Renal cortical epithelial cell (primary cell): ENCODE measurements at places on chromosomes 4 and X.

- DNase-seq = no peak
Measured at GRCh38 chr4:129900430-129900953, 804.5 kb downstream of the C4orf33 start.

GRCh38 chrX:130789793-130790192 is 113.2 kb downstream of the ENOX2 start:
- DNase-seq = no peak

DNA sequence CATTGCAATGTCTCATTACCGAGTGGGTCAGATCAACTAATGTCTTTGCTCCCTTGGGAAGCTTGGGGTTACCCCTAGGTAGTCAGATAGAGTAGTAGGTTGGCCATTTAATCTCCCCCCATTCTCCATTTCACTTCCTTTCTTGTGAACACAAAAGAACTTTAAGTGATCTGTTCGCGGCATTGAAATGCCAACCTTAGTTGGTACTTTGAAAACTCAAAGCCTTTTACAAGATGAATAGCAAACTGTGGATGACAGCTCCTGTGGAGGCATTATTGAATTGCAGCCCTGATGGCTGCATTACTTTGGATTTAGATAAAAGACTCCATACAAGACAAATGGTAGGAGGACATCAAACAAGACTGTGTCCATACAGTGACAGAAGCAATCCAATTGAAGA is 469.1 kb downstream of the GBA3 start:
- no peak for DNase-seq

DNA sequence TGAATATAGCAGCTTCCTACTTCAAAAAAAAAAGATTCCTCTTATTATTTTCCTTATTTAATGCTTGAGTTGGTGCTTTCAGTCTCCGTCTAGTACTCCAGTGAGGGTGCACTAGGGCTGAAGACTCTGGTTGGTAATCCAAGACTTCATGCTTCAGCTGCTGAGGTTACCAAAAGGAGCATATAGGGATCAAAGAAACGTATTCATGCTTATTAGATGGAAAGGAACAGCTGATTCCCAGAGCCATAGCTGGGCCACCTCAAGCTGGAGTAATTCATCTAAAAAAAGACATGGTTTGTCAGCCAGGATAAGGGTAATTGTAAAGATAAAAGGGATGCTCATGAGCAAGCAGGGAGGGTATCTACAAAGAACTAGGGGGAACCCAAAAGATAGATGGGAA is 131.7 kb upstream of the FAM47B start:
- DNase-seq = no peak

- peak; percentile 76 for DNase-seq
Measured at GRCh38 chrX:10039821-10040793, 72.9 kb downstream of the CLDN34 start.

DNA sequence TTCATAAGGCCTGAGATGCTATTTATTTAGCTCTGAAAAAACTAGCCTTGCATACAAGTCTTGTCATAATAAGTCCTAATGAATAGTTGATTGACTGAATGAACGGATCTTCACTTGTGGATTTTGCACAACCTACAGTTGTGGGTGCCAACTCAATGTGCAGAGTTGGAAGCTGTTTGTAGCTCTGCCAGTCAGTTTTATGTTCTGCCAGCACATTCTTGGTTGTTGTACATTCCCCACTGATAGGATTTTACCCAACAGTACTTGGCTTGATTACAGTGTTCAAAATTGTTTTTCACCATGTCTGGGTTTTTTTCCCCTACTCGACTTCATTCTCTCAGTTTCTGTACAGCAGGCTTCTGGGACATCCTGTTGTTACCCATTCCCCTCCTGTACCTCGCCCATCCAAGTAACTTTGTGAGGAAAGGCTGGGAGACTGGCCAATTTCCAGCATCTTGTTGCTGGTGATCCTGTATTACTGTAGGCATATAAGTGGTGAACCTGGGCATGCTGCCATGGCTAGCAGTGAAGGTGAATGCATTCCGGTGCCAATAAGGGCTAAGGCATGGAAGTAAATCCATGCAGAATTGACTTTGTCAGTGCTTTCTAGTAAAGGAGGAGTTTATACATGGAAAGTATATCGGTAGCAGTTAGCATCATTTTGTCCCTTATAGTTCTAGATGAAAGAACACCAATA is 22.8 kb downstream of the IL1RAPL1 start:
- DNase-seq = peak; percentile 8

DNA sequence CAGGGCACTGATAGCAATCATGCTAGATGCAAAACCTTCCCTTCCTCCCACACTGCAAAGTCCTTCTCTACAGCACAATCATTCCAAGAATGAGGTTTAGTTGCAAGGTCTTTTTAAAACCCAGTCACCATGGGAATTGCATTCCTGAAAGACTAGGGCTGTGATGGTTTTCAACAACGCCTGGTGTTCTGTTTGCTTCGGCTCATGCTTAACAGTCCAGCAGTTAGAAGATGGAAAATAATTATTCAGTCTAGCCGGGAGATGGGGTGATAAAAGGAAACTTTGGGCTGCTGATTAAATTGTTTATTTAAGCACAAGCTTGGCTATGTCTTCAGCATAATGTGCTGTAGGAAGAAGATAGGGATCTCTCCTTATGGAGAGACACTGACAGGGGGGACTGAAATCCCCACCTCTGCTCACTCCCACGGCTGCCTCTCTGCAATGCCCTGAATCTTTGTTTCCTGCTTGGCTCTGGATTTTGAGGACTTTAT is 211.4 kb downstream of the MID1IP1 start:
- DNase-seq = peak; percentile 28

DNA sequence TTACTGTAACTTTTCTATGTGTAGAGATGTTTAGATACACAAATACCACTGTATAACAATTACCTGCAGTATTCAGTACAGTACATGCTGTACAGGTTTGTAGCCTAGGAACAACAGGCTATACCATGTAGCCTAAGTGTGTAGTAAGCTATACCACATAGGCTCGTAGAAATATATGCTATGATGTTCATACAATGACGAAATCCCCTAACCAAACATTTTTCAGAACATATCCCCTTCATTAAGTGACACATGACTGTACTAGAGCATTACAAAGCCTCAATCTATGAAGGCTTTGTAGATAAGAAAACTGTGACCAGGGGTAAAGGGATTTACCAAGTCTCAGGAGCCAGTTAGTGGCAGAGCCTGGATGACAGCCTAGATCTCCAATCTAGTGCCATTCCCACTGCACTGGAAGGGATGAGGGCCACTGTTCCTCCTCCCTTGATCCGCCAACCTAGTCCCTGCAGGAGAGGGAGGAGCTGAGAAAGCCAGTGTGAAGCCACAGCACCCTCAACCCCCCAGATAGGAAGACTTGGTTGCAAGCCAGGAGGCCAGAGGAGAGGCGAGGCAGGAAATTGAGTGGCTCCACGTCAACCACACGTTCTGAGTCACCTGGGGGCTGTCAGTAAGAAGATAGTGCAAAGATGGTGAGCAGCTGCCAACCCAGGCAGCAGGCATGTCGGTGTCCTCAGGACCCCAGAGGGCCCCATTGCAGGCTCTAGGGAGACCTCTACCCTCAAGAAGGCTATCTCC is 227.7 kb downstream of the BCOR start:
- peak; percentile 47 for DNase-seq

DNA sequence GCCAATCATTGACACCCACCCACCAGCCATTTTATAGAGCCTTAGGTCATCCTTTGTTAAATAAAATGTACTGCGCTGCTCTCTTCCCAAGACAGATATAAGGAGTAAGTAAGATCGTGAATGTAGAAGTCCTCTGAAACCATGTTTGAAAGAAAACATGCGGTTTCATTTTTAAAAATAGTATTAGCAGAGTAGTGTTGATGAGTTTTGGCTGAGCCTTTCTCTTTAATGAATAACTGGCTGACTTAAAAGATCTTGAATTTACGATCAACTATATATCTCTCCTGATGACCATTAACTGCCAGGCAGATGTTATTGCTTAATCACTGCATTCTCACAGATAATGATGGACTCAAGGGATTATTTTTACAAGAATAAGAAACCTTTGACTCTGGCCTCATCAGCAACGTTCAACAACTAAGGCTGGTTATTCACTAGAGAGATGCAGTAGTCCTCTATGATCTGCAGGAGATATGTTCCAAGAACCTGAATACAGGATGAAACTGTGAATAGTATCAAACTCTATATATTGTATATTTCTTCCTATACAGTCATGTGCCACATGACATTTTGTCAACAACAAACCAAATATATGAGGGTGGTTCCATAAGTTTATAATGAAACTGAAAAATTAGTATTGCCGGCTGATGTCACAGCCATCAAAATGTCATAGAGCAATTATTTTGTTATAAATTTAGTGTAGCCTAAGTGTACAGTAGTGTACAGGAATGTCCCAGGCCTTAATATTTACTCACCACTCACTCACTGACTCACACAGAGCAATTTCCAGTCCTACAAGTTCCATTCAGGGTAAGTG is 80.8 kb downstream of the FAM13A start:
- no peak for DNase-seq

DNA sequence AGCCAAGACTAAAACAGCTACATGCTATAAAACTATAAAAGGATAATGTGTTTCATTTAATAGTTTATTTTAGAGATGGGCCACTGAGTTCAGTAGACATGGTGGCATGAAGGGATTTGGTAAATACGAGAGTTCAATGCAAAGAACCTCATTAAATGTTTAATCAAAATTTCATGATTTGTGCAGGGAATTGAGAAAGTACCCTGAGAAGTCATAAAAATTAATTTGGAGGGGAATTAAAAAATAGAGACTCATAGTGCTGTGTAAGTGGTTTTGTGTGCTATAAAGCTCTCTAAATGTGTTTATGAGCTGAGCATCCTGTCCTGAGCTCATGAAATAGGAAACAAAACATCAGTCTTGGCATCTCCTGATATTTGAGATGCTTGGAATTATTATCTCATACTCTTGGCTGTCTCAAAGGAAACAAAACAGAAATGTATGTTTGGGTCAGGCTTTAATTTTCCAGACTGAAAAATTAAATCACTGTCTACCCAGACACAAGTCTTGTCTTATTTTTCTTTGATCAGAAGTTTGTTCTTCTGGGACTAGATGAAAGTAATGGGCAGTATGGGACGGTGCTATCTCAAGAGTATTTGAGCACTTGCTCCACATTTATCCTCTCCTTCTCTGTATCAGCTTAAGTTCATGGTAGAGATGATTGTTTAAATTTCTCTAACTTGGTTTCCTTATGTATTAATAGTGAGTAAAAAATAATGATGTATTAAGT is 38.0 kb upstream of the EMCN start:
- no peak for DNase-seq

- DNase-seq = peak; percentile 22
Measured at GRCh38 chr4:113674251-113674650, 87.3 kb downstream of the CAMK2D start.

DNA sequence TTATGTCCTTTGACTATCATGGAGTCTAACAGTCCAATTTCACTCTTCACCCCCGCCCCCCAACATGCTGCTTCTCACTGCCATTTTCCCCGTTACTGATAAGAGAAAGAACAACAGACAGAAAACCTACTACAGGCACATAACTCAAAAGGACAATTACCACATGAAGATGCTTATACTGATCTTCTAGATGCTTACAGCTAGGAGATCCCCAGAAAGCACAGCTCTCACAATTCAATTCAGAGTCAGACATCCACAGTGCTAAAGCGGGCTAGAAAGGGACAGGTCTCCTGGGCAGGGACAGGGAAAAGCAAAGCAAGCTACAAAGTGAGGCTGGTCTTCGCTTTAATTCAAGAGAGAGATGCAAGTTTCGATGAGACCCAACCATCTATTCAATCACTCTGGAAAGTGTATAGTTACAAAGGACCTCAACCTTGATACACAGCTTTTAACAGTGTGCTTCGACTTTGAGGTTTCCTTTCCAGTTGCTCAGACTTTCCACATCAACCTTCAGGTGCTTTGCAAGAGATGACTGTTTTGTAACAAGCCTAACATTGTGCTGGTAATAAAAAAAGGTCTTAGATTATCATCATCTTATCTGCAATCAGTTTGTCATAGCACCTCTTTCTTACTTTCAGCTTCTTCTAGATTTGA is 60.9 kb downstream of the LEF1 start:
- no peak for DNase-seq

GRCh38 chr4:110005461-110006056 is 92.9 kb downstream of the EGF start:
- DNase-seq = peak; percentile 81

DNA sequence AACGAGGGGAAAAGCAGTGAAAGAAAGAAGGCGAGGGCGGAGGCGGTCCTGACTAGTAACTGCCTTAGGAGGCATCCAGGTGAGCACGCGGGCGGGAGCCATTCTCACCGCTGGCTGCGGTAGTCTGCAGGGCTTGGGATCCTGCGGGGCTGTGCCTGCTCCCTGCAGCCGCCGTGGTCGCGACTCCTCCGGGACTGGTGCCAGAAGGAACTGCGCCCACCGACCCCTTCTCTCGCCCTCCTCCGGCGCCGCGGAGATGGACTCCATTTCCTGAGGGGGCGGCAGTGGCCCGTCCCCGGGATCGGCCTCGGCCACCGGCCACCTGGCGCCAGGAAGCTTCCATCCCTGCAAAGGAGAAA is 543 bp downstream of the NFXL1 start:
- no peak for DNase-seq

- peak; percentile 86 for DNase-seq
Measured at GRCh38 chr4:85762529-85762871, 287.6 kb downstream of the ARHGAP24 start.

DNA sequence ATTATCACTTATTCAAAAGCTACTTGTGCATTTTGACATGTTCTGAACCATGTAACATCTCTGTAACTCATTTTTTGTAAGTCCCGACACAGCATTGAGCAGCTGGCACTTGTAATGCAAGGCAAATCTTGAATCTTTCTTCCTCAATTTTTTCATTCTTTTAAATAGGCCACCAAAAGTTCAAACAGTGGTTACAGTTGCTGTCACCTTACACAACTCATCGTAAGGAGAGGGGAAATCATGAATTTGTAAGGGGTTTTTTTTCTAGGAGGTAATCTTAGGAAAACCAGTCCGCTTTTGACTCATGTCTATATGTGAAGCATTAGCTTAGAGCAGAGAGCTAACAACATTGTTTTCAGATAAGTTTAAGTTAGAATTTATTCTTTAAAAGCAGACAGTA is 124.5 kb downstream of the PDLIM5 start:
- no peak for DNase-seq

DNA sequence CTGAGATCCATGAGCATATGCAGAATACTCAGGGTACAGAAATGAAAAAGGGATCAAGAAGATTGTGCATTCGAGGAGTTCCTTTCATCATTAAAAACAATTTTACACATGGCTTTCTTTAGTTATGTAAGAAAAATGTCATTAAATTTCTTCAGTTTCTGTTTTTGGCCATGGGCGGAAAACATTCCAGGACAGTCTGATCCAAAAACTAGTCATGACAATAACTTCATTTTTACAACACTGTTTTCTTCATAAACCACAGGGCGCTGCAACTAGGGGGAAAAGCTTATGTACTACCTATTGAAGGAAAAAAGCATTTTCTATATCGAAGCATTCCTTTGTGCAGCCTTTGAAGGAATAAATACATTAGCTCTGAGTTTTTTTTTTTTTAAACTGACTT is 28.2 kb downstream of the IL13RA1 start:
- no peak for DNase-seq
